ENCODE measurements at places on chromosomes 2 and 18. TPM values are rescaled to one million over a fixed set of nuclear protein-coding genes. Genes with fewer than 3 reads are reported as not detected.

GRCh38 chr18:46282177-46282570 is 178.0 kb downstream of the HAUS1 start:
- H3K27me3 ChIP-seq: no peaks in the 10 kb centered on the region
- no peak for DNase-seq
- H3K4me3 ChIP-seq: no peak overlapping the region
- H3K36me3 ChIP-seq: no peaks in the 10 kb centered on the region

DNA sequence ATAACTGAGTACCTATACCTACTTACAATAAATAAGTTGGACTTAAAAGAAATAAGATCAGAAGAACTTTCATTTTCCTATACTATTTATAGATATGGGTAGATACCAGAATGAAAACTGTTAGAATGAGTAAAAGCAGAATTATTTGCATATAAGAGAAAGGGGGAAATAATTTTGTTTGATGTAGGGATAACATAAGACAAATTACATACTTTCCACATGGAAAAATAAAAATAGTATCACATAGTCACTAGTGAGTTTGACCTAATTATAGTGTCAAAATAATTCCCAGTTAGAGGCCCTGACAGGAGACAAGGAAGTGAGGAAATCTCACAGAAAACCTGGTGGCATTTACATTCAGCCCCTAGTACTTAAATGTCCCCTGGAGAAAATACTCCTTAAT is 28.6 kb downstream of the KCMF1 start:
- no peaks in the 10 kb centered on the region for H3K27me3 ChIP-seq
- no peaks in the 10 kb centered on the region for H3K36me3 ChIP-seq
- no peak overlapping the region for H3K27ac ChIP-seq
- no peak for DNase-seq

DNA sequence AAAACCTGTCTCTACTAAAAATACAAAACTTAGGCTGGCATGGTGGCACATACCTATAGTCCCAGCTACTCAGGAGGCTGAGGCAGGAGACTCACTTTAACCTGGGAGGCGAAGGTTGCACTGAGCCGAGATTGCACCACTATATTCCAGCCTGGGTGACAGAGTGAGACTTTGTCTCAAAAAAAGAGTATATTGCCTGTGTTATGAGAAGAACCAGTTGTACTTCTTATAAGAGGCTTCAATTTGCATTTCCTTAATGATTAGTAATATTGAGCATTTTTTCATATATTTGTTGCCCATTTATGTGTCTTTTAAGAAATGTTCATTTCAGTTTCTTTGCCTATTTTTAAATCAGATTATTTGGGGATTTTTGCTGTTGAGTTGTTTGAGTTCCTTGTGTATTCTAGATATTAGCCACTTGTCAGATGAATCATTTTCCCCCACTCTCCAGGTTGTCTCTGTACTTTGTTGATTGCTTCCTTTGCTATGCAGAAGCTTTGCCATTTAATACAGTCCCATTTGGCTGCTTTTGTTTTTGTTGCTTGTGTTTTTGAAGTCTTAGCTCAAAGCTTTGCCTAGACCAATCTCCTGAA is 75.8 kb upstream of the LRPPRC start:
- H3K36me3 ChIP-seq: no peaks in the 10 kb centered on the region
- no peaks in the 10 kb centered on the region for H3K4me1 ChIP-seq
- H3K27me3 ChIP-seq: no peaks in the 10 kb centered on the region

GRCh38 chr2:238914648-238915015 is 66.7 kb downstream of the TWIST2 start:
- H3K27me3 ChIP-seq: no peaks in the 10 kb centered on the region
- H3K4me3 ChIP-seq: no peak overlapping the region
- H3K4me1 ChIP-seq: peaks cover 2% of the 10 kb centered on the region
- no peak overlapping the region for H3K27ac ChIP-seq
- no peaks in the 10 kb centered on the region for H3K36me3 ChIP-seq

- no peak for DNase-seq
- H3K4me1 ChIP-seq: peaks cover 20% of the 10 kb centered on the region
- H3K27ac ChIP-seq: no peak overlapping the region
- no peaks in the 10 kb centered on the region for H3K27me3 ChIP-seq
Observed at GRCh38 chr18:3513481-3513880, 63.5 kb downstream of the TGIF1 start.

SPDYA gene
- 0.37 TPM for total RNA-seq
